ENCODE measurements at places on chromosomes 3 and 15. TPM values are rescaled to one million over a fixed set of nuclear protein-coding genes. Genes with fewer than 3 reads are reported as not detected.

Gene TLR9
- total RNA-seq, result not detected

Gene LDHAL6B
- not detected for total RNA-seq

Gene CAMP
- 0.25 TPM for total RNA-seq

Gene FBN1
- total RNA-seq, result 20.1 TPM

DNA sequence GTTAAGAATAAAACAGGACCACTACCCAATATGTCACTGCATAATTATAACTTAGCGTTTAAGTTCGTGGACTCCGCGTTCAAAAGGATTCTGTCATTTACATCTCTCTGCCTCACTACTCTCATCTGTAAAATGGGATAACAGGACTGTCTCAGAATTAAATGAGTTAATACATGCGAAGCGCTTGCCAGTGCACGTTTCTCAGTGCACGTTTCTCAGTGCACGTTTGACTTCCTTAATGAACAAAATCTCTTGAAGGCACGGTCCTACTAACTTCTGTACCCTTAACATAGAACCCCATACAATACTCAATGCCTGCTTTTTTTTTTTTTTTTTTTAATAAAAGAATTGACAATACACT, 499 bp downstream of the RABL3 start:
- DNase-seq, result no peak

DNA sequence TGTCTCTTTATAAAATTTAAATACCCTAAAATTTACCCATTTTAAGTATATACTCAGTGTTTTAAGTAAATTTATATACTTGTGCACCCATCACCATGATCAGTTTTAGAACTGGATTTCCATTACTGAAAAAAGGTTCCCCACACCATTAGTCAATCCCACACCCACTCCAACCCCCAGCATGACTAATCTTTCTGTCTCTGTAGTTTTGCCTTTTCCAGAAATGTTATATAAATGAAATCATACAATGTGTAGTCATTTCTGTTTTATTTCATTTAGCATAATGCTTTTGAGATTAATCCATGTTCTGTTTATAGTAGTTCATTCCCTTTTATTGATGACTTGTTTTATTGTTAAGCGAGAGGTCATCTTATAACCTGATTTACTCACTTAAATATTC, 66.1 kb upstream of the LIMD1 start:
- no peak for DNase-seq

Gene OXTR
- 0.08 TPM for total RNA-seq

GRCh38 chr3:112770032-112770626, 76.5 kb downstream of the CD200R1L start:
- no peak for DNase-seq

All from liver (tissue), 10 donors.